Activated CD8-positive, alpha-beta memory T cell treated with anti-CD3 and anti-CD28 coated beads for 4 hours (primary cell): ENCODE measurements at places on chromosomes 6 and 20.

DNA sequence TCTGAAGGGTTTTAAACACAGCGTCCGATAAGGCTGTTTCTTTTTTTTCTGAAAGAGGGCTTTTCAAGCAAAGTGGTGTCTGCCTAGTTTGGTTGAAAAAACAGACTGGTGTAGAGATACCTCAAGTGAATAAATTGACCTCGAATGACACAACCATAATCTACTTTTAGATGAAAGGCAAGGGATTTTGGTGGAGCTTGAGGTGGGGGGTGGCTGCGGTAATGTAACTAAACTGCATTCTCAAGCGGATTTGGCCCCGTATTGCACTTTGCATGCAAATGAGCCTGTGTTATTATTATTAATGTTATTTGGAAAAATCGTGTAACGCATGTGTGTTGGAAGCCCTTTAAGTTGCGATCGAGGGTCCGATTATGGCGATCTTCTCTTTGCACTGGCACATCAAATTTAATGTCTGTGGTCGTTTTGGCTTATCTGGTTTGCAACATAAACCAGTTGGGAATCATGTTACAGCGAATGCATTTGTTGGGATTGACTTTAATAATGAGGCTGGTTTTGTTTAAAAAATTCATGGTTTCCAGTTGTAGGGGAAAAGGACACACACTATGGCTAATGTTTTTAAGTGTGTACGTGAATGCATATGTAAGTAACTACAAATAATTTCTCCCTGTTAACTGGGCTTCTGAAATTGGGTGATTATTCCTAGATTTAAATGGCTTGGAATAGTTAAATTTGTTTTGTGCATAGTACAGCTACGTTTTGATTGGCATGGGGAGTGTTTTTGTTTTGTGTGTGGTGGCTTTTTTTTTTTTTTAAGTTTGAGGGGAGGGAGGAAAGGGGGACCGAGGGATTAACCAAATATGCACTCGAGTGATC is 1.0 kb downstream of the JARID2 start:
- DNase-seq: no peak

GRCh38 chr6:123841067-123841896 is 37.6 kb downstream of the NKAIN2 start:
- no peak for DNase-seq

- no peak for DNase-seq
Measured at GRCh38 chr20:19382386-19383340, 170.2 kb downstream of the SLC24A3 start.

DNA sequence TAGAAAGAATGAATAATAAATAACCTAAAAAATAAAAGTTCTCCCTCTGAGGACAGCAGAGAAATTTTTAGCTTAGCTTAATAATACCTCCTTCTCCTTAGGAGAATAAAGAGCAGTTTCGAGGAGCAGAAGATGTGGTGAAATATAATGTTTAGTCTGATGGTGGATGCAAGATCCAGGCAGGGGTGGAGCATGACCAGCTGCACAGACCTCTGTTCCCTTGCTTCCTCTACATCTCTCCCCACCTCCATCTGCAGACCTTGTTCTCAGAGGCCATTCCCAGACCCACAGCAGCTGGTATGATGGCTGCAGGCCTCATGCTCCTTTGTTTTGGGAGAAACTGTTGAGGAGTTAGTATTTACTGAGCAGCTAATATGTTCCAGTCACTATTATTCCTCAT is 1.5 kb downstream of the BTN3A2 start:
- DNase-seq: no peak

GRCh38 chr6:29924731-29925130 is 17.6 kb upstream of the HLA-A start:
- no peak for DNase-seq

DNA sequence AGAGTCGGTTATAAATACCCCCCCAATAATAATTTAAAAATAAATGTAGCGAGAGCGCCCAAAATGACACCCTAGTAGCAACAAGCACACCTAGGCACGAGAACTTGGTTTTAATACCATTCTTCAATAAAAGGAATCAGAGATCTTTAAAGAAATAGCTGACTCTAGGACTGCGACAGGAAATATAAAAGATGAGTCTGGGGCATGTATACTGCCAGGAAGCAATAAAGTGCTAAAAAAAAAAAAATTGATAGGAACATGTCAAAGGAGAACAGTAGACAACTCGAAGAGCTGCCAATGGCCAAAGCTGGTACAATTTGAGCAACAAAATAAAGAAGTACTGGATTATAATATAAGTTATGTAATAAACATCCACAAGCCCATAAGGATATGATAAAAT is 2.2 kb downstream of the PNISR start:
- DNase-seq: no peak

DNA sequence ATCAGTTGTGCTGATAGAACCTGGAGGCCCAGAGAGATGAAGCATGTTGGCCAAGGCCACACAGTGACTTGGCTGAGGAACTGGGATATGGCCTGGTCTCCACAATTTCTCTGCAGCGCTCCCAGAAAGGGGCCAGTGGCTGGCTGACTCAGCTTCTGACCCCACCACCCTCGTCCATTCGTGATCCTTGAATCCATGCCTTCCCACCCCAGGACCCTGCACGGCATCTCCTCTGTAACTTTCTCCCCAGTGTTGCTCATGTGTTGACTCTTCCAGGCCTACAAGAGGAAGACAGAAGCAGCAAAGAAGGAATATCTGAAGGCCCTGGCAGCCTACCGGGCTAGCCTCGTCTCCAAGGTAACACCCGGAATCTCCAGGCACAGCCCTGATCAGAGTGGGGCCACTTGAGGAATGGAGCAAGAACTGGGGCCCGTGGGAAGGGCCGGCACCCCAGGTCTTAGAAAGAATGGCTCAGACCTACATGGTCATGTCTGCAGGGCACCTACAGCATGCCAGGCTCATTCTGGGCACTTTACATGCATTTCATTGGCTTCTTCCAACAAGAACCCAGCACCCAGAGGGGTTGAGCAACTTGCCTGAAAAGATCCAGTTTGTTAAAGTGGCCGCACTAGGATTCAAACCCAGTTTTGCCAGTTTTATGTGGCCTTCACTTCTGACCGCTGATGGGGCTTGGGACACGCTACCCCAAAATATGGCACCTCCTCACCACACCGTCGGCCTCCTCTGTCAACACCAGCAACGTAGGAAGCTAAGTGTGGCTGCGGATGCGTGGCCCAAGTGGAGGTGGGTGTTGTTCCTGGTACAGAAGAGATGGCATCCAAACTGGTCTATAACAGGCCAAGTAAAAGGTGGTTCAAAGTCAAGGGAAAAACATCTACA is 122.2 kb downstream of the JPH2 start:
- DNase-seq: no peak

- DNase-seq: no peak
Measured at GRCh38 chr20:50055524-50056083, 57.3 kb downstream of the UBE2V1 start.

DNA sequence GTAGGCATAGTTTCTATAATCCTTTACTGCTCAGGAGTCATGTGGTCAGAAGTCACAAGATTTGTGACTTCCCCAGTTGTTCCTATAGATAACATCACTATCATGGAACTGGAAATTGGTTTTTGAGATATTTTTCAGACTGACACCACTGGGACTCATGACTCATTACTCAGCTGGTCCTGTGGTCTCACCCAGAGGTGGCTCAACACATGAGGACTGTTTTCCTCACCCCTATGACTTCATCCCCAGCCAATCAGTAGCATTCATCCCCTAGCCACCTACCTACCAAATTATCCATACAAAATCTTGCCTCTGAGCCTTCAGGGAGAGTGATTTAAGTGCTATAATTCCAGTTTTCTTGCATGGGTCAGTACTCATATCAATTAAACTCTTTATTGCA is 1217.7 kb downstream of the EPHA7 start:
- no peak for DNase-seq

- no peak for DNase-seq
Measured at GRCh38 chr6:55319961-55320695, 7.1 kb upstream of the GFRAL start.

DNA sequence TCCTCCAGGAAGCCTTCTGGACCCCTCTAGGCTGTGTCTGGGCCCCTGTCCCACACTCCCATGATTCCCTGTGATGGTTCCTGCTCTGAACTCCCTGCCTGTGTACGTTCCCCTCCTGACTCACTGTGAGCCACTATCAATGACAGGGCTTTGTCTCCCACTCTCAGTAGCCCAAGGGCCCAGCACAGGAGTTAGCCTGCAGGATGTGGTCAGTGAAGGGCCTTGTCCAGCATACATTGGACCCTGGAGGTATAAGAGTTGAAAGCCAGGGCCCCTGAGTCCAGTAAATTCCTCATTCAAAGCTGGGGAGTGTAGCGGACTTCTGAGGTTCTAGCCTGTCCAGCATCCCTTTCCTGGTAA is 19.0 kb downstream of the ZBP1 start:
- no peak for DNase-seq

DNA sequence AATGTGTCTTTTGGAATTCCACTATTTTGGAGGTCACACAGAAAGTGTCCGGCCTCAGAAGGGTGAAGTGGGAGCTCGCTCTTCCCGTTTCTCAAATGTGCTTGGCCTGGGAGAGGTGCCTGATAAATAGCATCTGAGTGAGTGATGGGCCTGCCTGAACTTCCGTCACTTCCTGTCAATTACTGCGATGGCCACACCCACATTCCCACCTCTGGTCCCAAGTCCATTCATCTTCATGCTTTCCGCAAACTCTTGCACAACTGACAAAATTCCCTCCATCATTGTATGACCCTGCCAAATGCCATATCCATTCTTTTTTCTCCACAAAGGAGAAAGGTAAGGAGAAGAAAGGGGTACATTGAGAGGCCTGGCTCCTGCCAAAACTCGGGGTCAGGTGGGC is 169.0 kb downstream of the QKI start:
- no peak for DNase-seq

- DNase-seq: no peak
Measured at GRCh38 chr6:46985943-46986342, 56.2 kb downstream of the ADGRF1 start.

GRCh38 chr6:29671026-29671425 is 9.9 kb downstream of the ZFP57 start:
- no peak for DNase-seq

- peak; percentile 49 for DNase-seq
Measured at GRCh38 chr6:27177485-27178406, 69.8 kb upstream of the PRSS16 start.

GRCh38 chr6:85372188-85372914 is 77.5 kb upstream of the NT5E start:
- no peak for DNase-seq
